ENCODE measurements at places on chromosomes 3 and 15. TPM values are rescaled to one million over a fixed set of nuclear protein-coding genes. Genes with fewer than 3 reads are reported as not detected.

The CD86 gene
- not detected for total RNA-seq

GRCh38 chr3:135034891-135035440, 239.9 kb downstream of the EPHB1 start:
- H3K36me3 ChIP-seq = no peaks in the 10 kb centered on the region
- H3K27me3 ChIP-seq = peaks cover 5% of the 10 kb centered on the region
- no peak overlapping the region for H3K4me3 ChIP-seq
- DNase-seq = no peak
- H3K27ac ChIP-seq = no peak overlapping the region
- H3K4me1 ChIP-seq = peaks cover 7% of the 10 kb centered on the region

- peak overlapping the region; percentile 91 for H3K4me3 ChIP-seq
- peak overlapping the region; percentile 51 for H3K27ac ChIP-seq
- DNase-seq = no peak
- H3K36me3 ChIP-seq = peaks cover 51% of the 10 kb centered on the region
Observed at GRCh38 chr3:120741320-120741719, 996 bp downstream of the RABL3 start.

The SLC24A5 gene
- total RNA-seq = not detected
